Upper lobe of right lung (tissue), 1 donor: ENCODE measurements at places on chromosomes 4 and X.

DNA sequence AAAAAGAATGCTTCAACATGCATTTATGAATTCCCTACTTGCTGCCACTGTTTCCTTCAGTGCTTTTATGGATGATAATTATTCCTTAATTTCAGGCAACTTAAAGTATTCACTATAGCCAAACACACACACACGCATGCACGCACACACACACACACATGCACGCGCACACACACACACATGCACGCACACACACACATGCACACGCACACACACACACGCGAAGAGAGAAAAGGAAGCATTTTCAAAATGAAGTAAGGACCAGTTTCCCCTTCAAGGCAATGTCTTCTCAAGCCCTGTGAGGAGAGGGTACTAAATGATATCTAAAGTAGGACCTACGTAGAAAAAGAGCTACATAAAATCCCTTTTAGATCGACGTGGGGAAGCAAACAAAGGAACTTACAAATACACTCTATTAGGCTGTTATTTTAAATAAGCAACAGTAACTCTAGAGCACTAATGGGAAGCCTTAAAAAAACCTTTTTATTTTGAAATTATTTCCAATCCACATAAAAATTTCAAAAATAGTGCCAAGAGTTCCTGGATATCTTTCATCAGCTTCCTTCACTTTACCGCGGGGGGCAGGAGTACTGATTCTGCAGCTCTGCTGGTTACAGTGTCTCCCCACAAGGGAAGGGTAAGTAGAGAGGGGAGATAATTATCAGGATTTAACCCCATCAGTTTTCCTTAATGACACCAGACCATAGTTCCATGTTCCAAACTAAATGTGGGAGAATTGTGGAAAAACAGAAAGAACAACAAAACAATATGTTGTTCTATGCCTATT is 13.7 kb downstream of the IRF2 start:
- no peak for DNase-seq

- DNase-seq = no peak
Observed at GRCh38 chr4:53755656-53756055, 164.4 kb upstream of the LNX1 start.

- DNase-seq = no peak
Observed at GRCh38 chr4:126850286-126850685, 782.5 kb upstream of the INTU start.

GRCh38 chr4:35933901-35934300 is 310.4 kb downstream of the ARAP2 start:
- no peak for DNase-seq

- no peak for DNase-seq
Observed at GRCh38 chr4:114149-114548, 10.2 kb upstream of the ZNF718 start.

DNA sequence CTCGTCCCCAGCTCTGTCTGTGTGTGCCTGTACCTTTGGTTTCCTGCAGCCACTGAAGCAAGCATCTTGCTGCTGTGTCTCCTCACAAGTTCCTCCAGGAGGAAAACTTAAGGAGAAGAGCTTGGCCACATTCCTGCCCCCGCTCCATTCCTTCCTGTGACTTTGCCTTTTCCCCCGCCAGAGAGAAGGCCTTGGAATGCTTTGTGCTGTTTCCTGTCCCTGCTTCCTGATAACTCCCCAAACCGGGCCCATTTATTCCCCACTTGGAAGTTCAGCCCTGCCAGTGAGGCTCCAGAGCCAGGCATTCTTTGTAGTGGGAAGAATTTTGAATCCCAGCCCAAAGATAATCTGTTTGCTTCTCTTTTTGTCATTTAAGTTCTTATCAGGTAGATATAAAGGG is 33.1 kb downstream of the SMIM10L2A start:
- DNase-seq = no peak

DNA sequence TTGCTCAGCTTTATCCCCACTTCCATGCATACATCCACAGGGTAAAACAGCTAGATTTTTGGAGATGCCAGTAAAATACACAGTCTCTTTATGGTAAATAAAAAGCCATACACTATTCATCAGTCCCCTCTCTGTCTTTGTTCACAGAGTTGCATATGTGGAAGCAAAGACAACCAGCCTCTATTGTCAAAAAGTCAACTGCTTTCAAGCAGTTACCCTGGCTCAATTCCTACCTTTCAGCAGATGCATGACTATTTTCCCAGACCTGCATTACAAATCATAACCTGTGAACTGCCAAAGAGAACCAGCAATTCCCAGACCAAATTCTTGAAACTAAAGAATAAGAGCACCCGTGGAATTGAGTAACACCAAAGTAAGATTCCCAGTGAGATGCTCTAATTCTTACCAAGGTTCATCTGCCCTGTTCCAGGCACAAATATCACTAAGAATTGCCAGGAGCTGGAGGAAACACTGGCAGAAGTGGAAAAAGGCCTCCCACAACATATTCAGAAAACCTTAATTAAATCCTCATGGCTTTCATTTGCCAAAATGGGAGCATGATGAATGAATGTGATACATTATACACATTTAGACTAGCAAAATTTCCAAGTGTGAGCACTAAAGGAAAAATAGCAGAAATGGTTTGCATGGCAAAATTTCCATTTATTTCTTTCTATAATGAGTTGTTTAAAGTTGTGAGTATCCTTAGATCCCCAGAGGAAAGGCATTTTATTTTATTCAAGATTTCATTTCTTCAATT is 391.2 kb upstream of the ADGRL3 start:
- no peak for DNase-seq

DNA sequence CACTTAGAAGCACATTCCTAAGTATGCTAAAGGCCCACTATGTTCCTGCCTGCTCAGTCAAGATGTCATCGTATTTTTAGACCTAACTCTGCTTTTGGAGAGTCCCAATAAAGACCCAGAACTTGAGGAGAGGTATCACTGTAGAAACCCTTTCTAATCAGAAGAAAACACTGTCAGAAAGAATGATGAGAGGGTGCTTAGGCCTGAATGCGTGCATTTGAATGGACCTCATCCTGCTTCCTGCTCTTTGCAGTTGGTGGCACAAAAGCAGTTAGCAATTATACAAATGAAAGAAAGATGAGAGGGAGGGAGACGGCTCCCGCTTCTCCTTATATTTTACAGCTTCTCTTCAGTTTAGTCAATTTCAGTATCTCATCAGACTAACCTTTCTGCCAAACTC is 987.2 kb downstream of the CCSER1 start:
- no peak for DNase-seq

DNA sequence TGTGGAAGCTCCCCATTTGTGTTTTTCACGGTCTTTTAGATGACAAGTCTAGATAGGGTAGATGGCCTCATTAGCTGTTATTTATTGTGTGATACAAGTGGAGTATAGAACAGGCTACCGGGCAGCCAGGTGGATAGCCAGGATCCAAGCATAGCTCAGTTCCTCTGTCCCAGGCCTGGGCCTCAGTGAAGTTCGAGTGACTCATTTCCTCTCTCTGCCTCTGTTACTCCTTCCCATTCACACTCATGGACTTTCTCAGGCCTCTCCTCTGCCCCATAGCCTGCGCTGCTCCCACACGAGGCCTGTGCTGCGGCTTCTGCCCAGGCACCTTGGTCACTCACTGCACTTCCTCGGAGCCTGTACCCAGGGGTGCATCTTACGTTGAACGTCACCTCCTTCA is 54.5 kb downstream of the TENM3 start:
- DNase-seq = no peak

DNA sequence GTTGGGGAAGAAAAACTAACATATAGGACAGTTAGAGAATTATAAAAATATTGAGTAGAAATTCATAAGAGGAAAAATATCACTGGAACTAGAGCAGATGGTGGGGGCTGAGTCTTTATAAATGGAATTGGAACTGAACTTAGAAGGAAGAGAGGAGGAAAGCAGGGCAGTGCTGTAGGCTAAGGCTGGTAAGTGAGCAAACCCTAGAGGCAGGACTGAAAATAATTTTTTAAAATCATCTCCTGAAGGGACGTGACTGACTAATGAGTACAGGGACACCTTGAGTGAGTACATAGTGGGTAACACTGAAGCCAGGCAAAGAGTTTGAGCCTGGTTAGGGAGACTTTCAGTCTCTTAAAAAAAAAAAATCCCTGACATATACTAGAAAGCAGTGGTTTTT is 63.3 kb downstream of the GALNT7 start:
- no peak for DNase-seq

DNA sequence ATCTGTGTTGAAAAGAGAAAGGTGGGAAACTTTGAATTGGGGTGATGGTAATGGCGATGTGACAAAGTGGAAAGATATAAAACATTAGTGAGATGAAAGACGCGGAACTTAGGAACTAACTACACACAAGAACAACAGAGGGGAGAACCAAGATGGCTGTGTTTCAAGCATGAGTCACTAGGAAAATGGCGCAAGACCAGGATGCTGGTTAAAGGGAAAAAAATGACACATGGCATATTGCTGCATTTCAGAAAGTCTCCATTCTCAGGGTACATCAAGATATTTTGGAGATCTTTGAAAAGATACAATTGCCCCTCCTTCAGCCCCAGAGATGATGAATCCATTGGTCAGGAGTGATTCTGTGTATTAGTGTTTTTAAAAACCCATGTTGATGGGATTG is 164.4 kb downstream of the FBXO8 start:
- no peak for DNase-seq

GRCh38 chr4:85153221-85153620 is 186.7 kb upstream of the WDFY3 start:
- DNase-seq = no peak

DNA sequence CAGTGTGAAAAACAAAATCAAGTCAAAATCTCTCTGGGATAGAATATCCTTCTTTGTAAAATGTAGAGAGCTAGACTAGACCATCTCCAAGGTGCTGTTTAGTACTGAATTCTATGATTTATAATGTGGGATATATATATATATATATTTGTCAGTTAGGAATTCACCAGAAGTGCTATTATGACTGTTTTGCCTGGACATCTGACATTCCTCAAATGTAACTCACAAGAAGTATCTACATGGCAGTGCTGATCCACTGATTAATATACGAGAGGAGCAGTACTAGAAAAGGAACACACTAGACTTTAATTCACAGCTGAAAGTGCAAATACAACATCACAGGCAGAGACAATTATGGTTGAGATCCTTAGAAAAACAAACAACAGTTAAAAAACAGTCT is 208.9 kb downstream of the GBA3 start:
- DNase-seq = no peak

DNA sequence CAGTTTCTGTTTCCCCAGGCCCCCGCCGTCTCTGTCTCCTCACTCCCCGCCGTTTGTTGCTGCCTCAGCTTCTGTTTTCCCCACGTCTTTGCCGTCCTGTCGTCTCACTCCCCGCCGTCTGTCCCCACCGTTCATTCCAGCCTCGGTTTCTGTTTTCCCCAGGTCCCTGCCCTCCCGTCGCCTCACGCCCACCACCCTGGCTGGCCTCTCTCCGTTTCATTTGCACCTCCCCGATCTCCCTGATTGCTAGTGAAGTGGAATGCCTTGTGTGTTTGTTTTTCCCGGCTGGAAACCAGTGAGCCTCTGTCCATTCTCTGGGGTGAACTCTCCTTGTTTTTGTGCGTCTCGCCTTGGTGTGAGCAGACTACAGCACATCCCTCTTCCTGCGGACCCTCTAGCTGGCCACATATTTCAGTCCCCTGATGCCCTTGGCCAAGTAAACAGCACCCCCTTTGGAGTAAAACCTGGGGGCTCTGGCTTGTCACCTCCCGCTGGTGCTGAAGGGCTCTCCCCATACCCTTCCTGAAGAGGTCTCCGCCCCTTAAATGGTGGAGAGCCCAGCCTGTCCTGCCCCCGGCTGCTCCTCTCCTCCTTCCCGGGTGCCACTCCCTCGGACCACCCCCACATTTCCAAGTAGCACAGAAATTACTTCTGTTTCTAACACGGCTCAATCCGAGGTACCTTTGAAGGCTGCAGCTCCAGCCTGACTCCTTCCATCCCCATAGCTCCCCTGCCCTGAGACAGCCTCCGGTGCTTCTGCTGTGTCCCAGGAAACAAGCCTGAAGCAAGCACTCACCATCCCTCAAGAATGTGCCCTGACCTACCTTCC is 13.2 kb downstream of the TMEM175 start:
- DNase-seq = peak; percentile 42

- DNase-seq = no peak
Observed at GRCh38 chr4:8343262-8343966, 73.9 kb downstream of the HTRA3 start.

DNA sequence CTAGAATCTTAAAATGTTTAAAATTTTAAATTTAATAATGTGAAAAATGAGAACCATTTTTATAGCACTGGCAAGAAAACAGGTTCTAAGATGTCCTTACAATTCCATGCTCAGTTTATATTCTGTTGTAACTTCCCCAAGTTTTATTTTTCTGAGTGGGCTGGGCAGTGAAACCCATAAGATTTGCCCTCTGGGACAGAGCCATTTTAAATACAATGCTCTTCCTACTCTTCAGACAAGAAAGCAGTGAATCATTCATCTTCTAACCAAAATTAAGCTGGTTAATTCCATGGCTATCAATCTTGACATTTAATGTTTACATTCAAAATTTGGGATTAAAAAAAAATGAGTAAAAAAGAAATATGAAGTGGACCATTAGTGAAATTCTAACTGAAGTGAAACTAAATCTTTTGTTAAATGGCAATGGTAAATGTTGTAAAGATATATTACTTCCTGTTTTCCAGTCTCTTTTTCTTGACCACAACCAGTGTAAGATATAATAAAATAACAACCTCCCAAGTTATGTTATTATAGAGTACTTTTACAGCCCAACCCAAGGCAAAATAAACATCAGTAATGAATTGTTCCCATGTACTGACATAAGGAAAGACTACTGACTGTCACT is 37.2 kb upstream of the PTPN13 start:
- no peak for DNase-seq
